NCI-H1092 (cell line): ENCODE measurements at places on chromosomes 12 and 14.

DNA sequence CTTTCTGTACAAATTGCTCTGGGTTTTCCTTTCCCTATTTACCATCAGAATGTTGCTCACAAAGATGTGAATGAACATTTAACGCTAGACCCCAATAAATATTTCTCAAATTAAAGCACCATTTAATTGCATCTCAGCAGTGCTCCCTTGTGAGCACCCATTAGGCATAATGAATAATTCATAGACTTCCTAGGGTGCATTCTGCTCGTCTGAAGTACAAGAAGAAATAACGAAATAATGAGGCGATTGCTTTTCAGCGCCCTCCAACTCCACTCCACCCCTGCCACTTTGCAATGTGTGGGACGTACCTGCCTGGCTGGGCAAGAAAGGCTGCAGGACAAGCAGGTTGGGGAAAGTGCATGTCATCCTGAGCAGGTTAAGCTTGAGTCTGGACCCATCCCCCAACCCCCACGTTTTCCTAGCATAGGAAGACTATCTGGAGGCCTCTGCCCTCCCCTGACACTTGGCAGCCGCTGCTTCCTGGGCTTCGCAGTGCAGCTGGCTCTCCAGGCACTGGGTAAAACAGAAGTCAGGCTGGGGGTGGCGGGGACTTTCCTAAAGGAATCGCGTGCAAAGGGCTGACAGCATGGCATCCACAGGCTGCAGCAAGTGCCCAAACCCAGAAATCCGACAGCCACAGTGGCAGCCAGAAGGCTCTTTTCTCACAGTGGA lies 253.7 kb downstream of the DUSP6 start:
- peak; percentile 72 for DNase-seq

DNA sequence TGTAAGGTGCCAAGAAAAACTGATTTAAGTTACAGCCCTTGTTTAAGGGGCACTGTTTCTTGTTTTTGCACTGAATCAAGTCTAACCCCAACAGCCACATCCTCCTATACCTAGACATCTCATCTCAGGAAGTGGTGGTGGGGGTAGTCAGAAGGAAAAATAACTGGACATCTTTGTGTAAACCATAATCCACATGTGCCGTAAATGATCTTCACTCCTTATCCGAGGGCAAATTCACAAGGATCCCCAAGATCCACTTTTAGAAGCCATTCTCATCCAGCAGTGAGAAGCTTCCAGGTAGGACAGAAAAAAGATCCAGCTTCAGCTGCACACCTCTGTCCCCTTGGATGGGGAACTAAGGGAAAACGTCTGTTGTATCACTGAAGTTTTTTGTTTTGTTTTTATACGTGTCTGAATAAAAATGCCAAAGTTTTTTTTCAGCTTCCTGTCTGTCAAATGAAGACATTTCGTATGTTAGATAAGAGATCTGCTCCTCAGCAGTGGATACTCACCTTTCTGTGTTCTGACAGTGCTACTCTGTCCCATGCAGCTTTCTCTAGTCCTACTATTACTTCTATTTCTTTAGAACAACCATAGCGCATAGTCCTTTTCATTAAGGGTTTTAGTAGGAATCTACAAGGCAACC lies 1.2 kb upstream of the PA2G4 start:
- no peak for DNase-seq

DNA sequence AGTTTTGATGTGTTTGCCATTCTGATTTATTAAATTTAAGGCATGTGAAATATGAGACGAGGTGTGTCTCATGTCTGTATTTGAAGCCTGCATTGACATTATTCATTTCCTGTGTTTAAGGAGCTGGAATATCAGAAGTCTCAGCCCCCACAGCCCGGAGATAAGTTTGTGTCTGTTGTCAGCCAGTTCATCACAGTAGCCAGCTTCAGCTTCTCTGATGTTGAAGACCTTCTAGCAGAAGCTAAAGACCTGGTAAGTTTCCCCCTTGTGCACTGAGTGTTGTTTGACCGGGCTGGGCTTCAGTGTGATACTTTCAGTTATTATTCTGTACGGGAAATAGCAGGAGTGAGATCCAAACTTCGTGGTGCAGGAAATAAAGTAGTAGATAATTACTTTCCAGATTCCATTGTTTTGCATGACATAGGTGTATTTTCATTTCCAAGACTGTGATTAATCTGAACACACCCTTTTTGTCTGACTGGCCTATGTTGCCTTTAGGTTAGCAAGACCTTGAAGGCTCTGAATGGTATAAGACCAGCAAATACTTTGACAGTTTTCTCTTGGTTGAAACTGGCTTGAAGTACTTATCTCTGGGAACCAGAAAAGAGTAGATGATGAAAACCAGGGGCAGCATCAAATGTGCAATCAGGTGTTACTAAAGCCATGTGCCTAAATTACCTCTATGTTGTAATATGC lies 101.5 kb downstream of the GPR135 start:
- DNase-seq = no peak

- no peak for DNase-seq
Observed at GRCh38 chr12:132649226-132649945, 30.8 kb downstream of the P2RX2 start.

GRCh38 chr14:74333909-74334308 lies 14.4 kb upstream of the VRTN start:
- DNase-seq = no peak
